ENCODE measurements at places on chromosomes 3 and 15.

GRCh38 chr3:32841867-32842470 is 24.2 kb downstream of the TRIM71 start:
- no peak for DNase-seq

DNA sequence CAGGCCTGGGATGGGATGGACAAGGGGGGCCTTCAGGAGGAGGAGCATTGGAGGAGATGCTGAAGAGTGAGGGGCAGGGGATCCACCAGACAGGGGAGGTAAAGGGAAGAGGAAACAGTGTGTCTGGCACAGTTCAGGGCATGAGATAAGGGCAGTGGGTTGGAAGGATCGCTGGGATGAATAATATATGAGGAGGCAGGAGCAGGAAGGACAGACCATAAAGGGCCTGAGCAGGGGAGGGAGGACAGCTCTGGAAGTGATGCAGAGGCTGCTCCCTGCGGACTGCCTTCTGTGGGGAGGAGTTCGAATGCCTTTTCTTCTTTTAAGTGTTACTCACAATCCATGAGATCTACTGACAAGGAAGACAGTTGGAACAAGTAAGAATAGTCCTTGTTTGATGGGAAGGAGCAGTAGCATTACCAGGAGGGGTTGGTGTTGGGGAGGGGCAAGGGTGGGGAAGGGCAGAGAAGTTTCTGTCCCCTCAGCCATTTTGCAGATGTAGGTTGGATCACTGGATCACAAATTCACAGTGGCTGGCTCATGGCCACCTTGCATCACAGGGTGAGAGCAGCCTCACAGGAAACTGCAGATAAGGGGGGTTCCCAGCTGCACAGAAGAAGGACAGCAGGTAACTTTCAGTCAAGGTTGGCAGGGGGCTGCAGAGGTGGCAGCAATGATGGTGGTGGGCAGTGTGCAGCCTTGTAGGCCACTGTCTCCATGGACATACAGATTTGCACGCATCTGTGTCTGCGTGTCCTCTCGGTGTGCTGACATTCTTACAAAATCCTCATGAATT is 91.9 kb upstream of the SNRPN start:
- peak; percentile 44 for DNase-seq

DNA sequence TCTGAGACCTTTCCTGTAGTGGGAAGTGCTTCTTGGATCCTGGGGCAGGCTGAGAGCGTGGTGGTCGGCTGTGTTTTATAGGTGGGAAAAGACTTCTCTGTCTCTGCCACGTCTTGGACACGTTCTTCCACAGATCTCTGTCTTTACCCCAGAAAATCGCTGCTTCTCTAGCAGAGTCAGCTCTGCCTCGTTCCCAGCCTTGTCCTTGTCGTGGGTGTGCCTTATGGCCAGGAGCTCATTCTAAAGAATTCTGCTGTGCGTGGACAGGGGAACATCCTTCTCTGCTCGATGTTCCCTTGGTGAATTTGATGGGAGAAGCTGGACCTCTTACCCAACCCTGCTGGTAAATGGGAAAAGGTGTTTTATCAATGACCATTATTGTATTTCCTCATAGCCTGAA is 433.1 kb upstream of the C2CD4B start:
- DNase-seq, result no peak

- DNase-seq, result peak; percentile 67
These were observed 4.9 kb upstream of the TMEM212 start for GRCh38 chr3:171838218-171838720.

DNA sequence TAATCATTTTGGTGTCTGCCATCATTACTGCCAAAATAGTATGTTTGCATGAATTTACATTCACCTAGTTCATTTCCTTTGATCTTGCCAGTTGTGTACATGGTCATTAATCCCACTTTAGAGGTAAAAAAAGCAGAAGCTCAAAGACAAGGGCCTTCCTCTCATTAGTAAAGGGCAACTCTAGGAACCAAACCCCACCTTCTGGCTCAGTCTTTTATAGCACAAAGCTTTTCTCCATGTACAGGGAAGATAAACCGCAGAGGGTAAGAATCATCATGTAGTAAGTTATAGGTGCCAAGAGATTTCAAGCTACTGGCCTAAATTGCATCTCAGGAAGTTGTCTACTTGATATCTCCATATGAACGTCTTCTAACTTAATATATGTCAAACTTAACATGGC is 19.3 kb upstream of the SPG21 start:
- DNase-seq, result no peak

- DNase-seq, result peak; percentile 99
These were observed 18.3 kb upstream of the ATP8B4 start for GRCh38 chr15:50137330-50137761.

GRCh38 chr15:98522127-98522526 is 126.2 kb upstream of the IGF1R start:
- DNase-seq, result no peak

DNA sequence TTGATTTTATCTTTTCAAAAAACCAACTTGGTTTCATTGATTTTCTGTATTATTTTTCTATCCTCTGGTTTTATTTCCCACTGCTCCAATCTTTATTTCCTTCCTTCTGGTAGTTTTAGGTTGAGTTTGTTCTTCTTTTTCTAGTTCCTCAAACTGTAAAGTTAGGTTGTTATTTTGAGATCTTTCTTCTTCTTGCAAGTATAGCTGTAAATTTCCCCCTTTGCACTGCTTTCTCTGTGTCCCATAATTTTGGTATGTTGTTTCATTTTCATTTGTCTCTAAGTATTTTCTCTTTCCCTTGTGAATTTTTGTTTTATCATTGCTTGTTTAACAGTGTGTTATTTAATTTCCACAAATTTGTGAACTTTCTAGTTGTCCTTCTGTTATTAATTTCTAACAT is 120.0 kb downstream of the PLD1 start:
- DNase-seq, result no peak

DNA sequence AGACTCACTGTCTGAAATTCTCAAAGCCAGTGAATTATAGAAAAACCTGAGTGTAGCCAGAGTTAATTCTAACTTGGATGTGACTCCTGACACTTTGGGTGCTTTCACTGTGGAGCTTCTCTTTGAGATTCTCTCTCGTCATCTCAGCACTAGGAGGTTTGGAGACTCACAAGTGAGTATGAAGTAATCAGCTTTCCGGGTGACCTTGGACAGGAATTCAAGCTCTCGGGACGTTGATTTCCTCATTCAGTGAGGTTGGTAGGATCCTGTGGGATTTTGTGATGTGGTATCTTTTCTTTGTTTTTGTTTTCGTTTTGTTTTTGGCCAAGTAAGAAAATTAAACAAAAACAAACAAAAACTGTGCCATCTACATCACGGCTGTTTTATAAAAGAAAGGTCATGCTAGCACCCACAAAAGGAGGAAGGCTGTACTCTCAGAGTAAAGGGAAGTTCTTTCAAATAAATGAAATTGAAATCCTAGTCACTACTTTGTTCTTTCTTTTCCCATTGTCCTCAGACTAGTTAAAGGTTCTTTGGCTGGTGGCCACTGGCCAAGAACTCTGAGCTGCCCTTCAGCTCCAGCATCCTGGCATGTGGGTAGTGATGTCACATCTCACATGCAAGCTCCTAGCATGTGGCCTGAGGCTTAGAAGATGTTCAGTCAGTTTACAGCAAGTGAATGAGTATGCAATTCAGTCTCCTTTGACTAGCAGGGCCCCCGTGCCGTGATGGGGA is 263.3 kb upstream of the TPM1 start:
- peak; percentile 62 for DNase-seq

DNA sequence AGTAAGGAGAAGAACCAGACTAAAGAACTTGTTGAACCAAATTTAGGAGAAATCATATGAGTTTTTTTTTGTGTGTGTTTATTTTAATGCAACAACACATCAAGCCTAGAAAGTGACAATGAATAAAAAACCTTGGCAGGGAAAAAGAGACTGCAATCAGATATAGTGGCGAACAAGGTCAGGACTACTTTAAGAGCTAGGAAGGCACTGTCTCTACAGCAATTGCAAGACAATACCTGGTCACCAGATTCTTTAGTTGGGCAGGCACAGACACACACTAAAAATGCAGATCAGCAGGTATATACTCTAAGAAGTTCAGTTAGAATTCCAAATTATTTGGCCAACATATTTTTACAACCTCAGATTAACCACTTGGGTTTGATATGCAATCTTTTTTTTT is 30.8 kb upstream of the GMPPB start:
- no peak for DNase-seq

DNA sequence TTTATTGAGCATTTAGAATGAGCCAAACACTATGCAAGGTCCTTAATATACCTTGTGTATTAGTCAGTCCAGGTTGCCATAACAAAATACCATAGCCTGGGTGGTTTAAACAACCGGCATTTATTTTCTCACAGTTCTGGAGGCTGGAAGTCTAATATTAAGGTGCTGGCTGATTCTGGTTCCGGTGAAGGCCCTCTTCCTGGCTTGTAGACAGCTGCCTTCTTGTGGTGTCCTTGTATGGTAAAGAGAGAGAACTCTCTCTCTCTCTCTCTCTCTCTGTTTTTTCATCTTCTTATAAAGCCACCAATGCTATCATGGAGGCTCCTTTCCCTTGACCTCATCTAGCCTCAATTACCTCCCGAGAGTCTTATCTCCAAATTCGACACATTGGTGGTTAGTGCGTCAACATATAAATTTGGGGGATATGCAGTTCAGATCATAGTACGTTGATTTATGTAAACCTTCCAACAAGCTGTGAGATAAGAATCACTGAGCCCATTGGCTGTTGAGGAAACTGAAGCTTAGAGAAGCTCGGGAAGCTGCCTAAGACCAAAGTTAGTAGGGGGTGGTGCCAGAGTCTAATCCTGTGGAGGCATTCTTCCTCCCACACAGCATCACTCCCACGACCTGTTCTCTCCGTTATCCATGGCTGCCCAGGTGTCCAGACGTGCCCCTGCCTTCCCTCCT is 298.0 kb upstream of the PROK2 start:
- DNase-seq, result no peak

DNA sequence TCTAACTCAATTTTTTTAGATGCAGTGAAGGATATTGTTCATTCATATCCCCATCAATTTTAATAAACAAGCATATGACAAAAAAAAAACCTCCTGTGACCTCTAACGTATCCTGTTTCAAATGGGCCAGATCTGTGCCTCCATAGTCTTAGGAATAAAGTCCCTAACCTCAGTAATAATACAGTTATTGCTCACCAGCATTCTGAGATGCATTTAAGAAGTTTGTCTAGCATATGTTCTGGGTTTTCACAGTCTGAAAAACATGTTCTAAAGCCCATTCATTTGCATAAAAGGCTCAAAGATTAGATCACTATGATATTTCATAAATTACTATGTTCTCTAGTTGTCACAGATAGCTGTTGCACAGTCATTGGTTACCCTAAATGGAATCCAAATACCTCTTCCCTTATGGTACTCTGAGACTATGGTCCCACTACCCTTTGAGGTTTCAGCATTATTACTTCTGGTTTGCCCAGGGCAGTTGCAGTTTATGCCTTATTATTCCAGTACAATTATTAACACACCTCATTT is 190.1 kb downstream of the ZIC4 start:
- DNase-seq, result no peak

DNA sequence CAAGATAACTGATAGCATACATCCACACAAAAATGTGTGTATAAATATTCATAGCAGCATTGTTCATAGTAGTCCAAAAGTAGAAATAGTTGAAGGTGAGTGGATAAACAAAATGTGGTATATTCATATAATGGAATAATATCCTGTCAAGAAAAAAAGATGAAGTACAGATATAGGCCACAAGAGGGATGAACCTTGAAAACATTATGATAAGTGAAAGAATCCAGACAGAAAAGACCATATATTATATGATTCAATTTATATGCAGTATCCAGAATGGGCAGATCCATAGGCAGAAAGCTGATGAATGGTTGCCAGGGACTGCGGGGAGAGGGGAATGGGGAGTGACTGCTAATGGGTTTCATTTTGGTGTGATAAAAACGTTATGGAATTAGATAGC is 54.3 kb upstream of the TNIK start:
- DNase-seq, result no peak

GRCh38 chr3:27677565-27677964 is 44.6 kb downstream of the EOMES start:
- peak; percentile 94 for DNase-seq

GRCh38 chr3:123653221-123653682 is 68.4 kb upstream of the HACD2 start:
- DNase-seq, result peak; percentile 76

DNA sequence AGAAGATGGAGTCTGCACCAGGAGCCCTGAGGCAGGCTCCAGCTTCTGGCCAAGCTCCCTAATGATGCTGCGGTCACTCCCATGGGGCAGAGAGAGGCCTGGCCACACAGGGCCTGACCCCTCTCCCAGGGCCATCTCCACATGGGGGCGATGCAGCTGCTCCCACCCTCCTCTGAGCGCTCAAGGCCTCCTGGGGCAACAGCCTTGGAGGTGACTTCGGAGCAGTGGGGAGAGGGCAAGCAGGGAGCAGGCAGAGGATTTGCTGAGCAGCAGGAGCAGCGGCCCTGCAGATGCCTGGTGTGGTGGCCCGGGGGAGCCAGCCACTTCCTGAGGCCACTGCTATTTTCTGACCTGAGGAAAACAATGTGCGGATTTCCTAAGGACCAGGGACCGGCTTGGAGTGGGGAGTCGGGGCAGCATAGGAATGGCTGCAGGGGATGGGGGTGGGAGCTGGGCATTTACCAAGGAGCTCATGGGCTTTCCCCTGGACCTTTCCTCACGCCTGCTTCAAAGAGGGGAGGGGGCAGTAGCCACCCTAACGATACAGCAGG is 81.6 kb upstream of the RPL32 start:
- no peak for DNase-seq

DNA sequence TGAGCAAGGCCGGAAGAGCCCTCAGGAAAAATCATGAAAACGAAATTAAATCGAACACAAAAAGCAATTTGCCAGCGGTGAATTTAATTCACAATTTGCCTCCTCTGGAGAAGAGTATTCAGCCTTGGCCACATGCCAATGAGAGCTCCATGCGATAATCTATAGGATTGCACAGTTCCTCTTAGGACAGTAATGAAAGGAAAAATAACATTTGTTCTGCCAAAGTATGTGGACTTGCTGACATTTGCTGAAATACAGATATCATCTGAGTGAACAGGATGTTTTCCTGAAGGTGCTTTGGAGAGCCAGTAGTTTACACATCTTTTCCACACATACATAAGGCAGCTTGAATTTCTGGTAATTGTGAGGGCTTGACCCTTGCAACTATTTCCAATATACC is 188.6 kb upstream of the PDZRN3 start:
- DNase-seq, result no peak

- peak; percentile 41 for DNase-seq
These were observed 67.1 kb downstream of the OXSM start for GRCh38 chr3:25856902-25857518.

DNA sequence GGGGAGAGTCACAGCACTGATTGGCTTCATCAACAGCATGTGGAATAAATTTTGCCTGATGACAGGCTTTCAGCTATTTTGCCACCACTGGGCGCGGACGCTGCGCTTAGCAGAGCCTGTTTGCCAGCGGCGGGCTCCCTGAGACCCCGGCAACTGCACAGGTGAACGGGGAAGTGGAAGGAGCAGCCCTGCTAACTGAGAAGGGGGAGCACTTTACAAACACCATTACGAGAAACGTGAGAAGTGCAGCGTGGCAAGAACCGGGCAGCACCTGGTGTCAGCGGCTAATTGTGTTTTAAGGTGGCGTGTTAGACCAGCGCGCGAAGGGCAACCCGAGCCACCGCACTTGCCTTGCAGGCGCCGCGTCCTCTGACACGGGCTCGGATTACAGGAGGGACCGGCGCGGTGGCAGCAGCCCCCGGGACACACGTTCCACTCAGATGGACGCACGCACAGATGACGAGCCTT is 307.8 kb upstream of the ARRDC4 start:
- no peak for DNase-seq
